Neural progenitor cell (in vitro differentiated cells): ENCODE measurements at places on chromosomes 12 and 14.

DNA sequence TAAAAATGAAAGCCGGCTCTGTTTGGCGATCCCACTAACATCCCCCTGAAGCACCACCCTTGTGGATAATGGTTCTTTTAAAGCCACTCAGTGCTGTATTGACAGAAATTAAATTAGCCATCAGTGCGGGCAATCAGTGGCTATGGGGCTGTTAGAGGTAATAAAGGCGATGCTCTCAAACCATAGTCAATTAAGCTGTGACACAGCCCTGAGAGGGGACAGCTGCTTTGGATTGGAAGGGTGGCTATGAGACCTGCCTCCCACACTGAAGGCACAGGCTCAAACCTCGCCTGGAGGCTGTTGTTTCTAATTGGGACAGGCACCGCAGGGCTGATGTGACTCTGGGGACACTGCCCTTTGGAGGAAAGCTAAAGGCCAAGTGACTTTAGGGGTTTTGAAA lies 562.2 kb downstream of the VRK1 start:
- no peak for DNase-seq

DNA sequence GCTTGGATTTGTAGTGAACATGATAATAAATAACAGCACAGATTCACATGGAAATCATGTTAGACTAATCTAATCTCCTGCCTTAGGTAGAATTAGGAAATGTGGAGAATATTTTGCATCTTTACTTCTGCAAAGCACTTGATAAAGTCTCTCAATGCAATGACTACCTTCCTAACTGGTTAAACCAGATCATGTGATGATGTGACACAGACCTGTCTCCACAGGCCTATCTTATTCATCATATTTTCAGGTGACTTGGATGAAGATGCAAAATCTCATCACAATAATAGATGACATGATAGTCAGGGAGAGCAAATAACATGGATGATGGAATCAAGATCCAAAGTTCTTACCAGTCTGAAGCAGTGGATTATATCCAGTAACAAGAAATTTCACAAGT lies 38.5 kb upstream of the RNASE1 start:
- DNase-seq: no peak

DNA sequence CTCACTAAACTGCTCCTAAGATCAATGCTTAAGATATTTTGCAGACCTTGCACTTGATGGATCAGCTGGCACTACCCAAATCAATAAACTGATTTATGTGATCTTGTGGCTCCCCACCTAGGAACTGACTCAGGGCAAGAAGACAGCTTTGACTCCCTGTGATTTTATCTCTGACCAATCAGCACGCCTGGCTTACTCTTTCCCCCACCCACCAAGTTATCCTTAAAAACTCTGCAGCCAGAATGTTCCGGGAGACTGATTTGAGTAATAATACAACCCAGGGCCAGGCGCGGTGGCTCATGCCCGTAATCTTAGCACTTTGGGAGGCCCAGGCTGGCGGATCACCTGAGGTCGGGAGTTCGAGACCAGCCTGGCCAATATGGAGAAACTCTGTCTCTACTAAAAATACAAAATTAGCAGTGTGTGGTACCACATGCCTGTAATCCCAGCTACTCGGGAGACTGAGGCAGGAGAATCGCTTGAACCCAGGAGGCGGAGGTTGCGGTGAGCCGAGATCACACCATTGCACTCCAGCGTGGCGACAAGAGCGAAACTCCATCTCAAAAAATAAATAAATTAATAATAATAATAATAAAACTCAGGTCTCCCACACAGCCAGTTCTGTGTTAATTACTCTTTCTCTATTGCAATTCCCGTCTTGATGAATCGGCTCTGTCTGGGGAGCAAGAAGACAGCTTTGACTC lies 12.0 kb downstream of the MORN3 start:
- no peak for DNase-seq

DNA sequence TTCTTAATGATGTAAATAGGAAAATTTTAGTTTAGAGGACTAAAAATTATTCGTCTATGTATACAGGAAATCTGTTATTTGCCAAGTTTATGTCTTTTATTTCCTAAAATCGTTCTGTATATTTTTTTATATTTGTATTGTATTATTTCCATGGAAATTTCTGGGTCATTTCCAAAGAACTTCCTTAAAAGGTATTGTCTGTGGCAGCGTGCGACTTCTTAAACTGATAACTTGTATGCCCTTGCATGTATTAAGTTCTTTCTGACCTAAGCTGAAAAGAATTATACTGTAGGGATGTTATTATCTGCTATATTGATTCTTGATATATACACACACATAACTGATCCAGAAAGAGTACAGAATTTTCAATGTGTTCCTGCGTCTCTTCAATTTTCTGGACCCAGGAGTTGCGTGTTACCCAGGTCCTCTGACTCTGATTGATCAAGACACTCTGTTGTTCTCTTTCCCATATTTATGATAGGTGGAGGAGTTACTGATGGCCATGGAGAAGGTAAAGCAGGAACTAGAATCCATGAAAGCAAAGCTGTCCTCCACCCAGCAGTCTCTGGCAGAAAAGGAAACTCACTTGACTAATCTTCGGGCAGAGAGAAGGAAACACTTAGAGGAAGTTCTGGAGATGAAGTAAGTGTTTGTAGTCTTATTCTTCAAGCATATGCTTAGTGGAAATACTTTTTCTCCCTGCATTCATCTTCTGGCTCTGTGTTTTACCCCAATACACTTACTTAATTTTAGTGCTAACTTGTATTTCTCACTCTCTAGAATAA lies 298.5 kb downstream of the ERC1 start:
- DNase-seq: no peak

DNA sequence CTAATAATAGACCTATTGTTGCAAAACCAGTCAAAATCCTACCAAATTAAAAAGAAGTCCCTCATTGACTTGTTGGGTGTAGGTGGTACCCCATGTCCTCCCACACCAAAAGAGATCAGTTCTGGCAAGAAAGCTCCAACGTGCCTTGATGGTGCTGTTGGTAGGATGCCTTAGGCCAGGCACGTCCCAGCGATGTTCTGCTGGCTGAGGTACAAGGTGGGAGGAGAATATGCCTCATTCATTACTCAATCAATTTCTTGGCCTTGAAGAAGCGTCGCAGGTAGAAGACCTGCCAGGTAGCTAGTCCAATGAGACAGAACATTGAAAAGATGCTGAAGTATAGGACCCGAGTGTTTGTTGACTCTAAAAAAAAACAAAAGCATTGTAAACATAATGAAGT lies 7.8 kb upstream of the NEK9 start:
- DNase-seq: no peak

DNA sequence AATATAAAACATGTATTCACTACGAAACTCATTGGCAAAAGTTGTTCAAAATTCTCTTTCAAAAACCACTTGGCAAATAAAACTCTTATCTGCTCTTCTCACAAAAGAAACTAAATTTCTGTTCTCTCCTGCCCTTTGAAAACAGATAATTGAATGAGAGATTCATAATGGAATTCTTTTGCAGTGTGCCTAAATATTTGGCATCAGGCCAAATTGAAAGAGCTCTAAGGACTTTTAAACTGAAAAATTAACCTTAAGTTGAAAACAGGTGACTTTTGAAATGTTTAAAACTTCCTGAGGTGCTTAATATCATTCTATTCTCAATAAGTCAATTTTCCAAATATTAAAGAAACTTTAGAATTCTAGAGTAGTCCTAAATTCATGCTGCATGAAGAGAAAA lies 136.4 kb downstream of the FSCB start:
- no peak for DNase-seq

DNA sequence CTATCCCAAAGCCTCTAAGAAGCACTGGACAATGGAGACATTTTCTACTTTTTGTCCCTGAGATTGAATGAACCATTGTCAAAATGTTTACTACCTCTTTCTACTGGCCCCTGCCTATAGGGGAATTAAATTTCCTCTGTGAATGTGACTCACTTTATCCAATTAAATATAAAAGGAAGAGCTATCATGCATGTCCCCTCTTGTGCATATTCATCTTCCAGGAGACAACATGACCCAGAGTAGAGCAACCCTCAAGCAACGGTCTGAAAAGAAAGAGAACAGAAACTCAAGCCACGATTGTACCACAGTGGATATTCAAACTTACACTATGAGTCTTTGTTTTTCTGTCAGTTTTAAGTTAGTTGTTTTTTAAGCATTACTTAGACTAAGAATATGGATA lies 938.4 kb upstream of the ATXN7L3B start:
- DNase-seq: no peak

GRCh38 chr12:69903548-69903947 lies 78.5 kb downstream of the MYRFL start:
- DNase-seq: no peak

DNA sequence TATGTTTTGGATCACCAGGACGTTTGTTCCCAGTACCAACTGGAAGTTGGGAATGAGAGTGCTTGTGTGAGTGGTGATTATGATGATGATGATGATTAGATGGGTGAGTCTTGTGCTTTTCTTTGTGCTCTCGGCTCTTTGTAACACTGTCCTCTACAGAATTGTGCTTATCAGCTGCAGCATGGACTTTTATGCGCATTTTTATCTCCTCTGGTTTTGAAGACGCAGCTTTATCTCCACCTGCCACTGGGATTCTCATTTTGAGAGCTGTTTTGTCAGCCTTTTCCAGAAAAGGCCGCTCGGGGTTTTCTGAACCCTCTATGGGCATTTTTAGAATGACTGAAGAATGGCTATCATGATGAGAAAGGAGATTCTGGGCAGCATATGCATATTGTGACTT lies 11.5 kb upstream of the KANSL2 start:
- no peak for DNase-seq

DNA sequence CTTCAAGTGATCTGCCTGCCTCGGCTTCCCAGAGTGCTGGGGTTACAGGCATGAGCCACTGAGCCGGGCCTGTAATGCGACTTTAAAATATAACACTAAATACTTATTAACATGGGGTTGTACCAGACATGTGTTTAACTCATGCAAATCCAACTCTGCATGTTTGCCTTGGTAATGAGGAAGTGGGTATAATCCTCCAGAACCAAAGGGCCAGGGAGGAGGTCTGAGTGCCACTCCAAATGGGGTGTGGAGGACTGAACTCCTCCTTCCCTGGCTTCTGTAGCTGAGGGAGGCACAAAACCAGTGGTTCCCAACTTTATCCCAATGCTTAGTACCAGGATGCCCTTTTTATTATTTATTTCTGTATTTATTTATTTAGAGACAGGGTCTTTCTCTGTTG lies 61.6 kb upstream of the MED13L start:
- DNase-seq: no peak

DNA sequence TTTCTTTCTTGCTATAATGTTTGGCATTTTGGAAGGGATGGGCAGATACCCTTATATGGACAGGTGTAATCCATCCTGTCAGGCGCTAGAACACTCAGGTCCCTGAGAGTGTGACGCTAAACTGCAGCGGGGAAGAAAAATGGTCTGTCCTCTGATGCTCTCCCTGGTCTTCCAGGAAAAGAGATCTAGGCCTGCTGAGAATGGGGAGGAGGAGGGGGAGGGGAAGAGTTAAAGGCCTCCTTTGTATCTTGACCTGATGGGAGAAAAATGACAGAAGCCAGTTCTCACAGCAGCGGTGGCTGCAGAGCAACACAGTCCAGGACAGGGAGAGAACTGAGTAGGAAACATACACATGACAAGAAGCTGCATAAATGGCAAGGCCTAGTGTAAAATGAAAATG lies 61.1 kb downstream of the RPS6KA5 start:
- DNase-seq: peak; percentile 38

DNA sequence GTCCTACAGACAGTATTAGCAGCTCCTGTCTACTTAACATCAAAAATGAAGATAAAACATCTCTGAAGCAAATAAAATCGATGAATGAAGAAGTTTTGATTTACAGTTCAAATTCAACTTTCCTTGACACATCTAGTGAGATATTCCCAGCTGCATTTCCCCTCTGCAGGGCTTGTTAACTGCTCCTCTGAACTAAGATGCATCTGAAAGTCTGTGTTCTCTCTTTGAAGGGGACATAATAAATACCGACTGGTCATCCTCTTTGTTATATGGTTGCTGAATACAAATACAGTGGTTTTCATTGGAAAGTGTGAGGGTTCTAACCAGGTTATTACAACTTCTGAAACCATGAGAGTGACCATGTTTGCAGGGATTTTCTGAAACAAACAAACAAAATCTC lies 266.4 kb upstream of the SLC16A7 start:
- DNase-seq: no peak

DNA sequence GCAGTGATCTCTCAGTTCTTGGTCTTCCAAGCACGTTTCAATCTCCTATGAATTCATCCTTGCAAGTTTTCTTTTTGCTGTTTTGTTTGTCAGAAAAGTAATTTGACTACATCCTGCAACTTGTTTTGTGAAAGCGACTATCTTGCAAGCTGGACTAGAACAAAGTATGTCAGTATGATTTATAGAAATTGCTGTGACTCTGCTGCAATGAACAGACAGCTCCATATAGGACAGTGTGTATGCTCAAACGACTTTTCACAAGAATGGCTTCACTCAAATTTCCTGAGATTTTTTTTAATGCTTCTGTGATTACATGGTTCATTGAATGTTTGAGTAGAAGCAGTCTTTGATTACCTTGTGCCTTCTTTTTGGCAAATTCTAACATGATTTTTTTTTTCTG lies 123.5 kb upstream of the TRHDE start:
- DNase-seq: no peak

- DNase-seq: no peak
Measured at GRCh38 chr14:52325126-52325525, 11.0 kb downstream of the PTGER2 start.

DNA sequence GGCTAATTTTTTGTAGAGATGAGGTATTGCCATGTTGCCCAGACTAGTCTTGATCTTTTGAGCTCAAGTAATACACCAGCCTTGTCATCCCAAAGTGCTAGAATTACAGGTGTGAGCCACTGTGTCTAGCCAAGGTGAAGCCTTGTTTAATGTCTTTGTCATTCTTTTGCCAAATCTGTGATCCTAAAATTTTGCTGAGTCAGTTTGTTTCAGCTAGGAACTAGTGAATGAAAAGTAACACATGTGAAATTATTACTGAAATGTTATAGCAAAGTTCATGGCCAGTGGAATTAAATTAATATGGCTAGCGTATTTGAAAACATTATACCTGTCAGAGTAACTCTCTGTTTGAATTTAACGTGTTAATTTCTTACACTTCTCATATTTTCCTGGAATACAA lies 26.5 kb upstream of the EPS8 start:
- DNase-seq: no peak

- no peak for DNase-seq
Measured at GRCh38 chr14:91580876-91581577, 70.9 kb upstream of the PPP4R3A start.

DNA sequence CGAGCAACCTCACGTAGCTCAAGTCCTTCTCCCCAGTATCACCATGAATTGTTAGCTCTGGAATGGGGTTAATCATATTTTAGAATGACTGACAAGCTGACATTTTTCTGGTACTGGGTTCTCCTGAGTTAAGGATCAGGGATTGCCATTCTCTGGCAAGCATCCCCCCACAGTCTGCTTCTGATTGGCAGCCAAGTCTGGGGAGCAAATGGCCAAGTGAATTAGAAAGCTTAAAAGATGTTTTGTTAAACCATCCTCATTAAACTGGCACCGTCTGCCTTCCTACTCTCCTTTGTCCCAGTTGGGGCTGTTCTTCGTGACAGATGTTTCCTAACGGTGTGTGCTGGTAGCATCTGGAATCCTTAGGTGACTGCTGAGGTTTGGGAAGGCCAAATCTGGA lies 17.2 kb upstream of the CISTR start:
- DNase-seq: no peak

- peak; percentile 50 for DNase-seq
Measured at GRCh38 chr12:16604596-16605252, 1.2 kb downstream of the LMO3 start.
